ENCODE measurements at places on chromosomes 7 and 10. TPM values are rescaled to one million over a fixed set of nuclear protein-coding genes. Genes with fewer than 3 reads are reported as not detected.

- no peak for DNase-seq
Measured at GRCh38 chr10:75293446-75293820, 57.7 kb upstream of the COMTD1 start.

The EFCAB10 gene
- total RNA-seq = not detected

The SFXN2 gene
- 8.7 TPM for total RNA-seq

The NKX1-2 gene
- not detected for total RNA-seq

The PPP1R9A gene
- not detected for total RNA-seq

GRCh38 chr7:16130111-16131110 lies 290.9 kb downstream of the CRPPA start:
- DNase-seq = no peak

DNA sequence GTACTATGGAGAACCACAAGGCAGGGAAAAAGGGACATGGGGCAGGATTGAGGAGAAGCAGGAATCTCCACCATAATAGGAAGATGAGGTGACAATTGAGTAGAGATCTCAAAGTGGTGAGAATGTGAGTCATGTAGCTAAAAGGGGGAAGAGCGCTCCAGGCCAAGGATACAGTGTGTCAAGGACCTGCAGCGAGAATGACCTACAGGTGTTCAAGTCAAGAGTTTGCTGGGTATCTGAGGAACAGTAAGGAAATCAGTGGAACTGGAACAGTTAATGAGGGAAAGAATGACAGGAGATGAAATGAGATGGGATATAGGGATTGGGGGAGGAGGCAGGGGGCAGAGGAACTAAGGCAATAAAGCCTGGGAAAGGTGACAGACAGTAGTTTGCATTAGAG lies 33.6 kb downstream of the SFR1 start:
- DNase-seq = no peak

DNA sequence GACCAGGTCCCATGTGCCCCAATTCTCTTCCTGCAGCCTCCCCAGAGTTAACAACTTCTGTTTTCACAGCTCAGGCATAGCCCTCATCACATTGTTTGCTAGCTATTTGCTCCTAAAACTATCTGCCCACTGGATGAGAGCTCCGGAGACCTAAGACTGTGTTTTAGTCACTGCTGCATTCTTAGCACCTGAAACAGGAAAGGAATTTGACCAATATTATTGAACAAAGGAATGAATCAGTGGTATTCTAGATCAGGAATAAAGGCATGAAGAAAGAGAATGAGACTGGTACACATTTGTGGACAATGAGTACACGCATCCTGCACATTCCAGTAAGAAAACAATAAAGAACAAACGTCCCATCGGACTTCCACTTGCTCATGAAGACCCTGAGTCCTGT lies 54.8 kb downstream of the PPP1R17 start:
- no peak for DNase-seq

GRCh38 chr10:33802566-33802965 lies 468.1 kb upstream of the NRP1 start:
- DNase-seq = no peak

The STEAP2 gene
- total RNA-seq = not detected

The LRRC18 gene
- not detected for total RNA-seq

Measured in activated naive CD4-positive, alpha-beta T cell treated with anti-CD3 and anti-CD28 coated beads for 36 hours (primary cell).